ENCODE measurements at places on chromosomes 2 and 18. TPM values are rescaled to one million over a fixed set of nuclear protein-coding genes. Genes with fewer than 3 reads are reported as not detected.

DNA sequence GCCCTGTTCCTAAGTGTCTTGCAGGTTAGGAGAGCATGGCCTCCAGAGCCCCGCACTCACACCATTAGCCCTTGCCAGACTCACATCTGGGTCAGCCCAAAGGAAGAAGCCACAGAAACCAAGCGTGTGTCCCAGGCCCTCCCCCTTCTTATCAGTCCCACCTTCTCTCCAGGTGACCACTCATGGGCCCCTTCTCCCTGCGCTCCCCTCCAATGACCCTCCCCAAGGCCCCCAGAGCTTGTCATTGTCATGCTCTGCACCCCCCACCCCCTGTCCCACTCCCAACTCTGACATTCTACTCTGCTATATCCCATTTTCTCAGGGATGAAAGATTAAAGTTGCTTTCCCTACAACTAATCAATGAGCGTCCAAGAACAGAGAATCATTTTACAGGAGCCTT is 30.1 kb downstream of the CAPN14 start:
- H3K27me3 ChIP-seq, result peaks cover 6% of the 10 kb centered on the region
- no peak overlapping the region for H3K27ac ChIP-seq
- no peaks in the 10 kb centered on the region for H3K36me3 ChIP-seq

DNA sequence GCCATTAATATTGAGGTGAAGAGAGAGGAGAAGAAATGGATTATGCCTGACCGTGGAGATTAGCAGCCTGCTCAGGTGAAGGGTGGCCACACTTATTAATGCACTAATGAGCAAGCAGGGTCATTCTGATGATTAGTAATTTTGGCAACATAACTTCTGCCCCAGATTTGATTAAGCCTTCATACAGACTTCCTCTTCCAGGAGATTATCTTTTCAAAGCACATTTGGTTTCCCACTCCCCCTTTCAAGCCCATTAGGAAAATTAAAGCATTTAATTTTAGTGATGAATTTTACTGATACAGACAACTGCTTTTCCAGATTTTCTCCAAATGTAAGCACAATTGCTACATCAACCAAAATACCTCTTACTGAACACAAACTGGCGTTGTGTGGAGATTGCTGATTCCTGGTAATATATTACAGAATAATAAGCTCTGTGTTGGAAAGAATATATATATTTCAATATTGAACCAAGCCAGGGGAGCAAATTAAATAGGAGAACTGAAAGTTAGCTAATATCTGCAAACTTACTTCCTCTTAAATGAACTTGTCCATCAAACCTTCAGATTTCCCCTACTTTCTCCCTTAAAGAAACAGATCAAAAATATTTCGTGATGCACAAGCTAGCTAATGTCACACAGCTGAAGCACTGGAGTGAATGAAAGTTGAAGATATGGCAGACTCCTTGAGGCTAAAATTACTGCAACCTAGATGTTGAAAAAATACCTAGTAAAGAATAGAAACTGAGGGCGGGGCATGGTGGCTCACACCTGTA is 140.8 kb downstream of the FAM210A start:
- no peaks in the 10 kb centered on the region for H3K4me1 ChIP-seq
- no peaks in the 10 kb centered on the region for H3K27me3 ChIP-seq
- H3K4me3 ChIP-seq, result no peak overlapping the region
- H3K36me3 ChIP-seq, result no peaks in the 10 kb centered on the region

GRCh38 chr2:63658176-63658968 is 69.6 kb downstream of the MDH1 start:
- DNase-seq, result no peak
- no peaks in the 10 kb centered on the region for H3K36me3 ChIP-seq
- no peak overlapping the region for H3K27ac ChIP-seq
- H3K4me3 ChIP-seq, result no peak overlapping the region
- no peaks in the 10 kb centered on the region for H3K4me1 ChIP-seq

- H3K4me3 ChIP-seq, result no peak overlapping the region
- peaks cover 41% of the 10 kb centered on the region for H3K4me1 ChIP-seq
- H3K36me3 ChIP-seq, result no peaks in the 10 kb centered on the region
Observed at GRCh38 chr2:201953396-201953795, 80.3 kb upstream of the FZD7 start.

GRCh38 chr2:25620077-25620476 is 53.3 kb downstream of the DTNB start:
- H3K27ac ChIP-seq, result no peak overlapping the region
- no peak overlapping the region for H3K4me3 ChIP-seq
- H3K4me1 ChIP-seq, result peaks cover 6% of the 10 kb centered on the region
- DNase-seq, result no peak
- H3K27me3 ChIP-seq, result no peaks in the 10 kb centered on the region
- H3K36me3 ChIP-seq, result no peaks in the 10 kb centered on the region

DNA sequence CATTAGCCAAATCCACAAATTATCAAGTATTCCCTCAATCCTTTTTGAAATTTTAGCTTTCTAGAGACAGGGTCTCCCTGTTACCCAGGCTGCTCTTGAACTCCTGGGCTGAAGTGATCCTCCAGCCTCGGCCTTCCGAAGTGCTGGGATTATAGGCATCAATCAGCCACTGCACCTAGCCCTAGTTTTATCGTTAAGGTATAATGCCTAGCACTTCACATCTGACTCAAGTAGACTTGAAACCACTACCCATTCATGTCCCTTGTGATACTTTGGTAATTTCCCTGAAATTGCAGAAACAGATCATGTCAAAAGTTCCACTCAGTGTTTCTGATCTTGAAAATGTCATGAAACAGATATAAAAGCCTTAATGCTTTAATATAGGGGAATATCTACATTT is 26.3 kb downstream of the MEX3C start:
- H3K36me3 ChIP-seq, result peaks cover under 1% of the 10 kb centered on the region
- H3K4me3 ChIP-seq, result no peak overlapping the region
- no peak for DNase-seq
- H3K4me1 ChIP-seq, result no peaks in the 10 kb centered on the region
- no peaks in the 10 kb centered on the region for H3K27me3 ChIP-seq

DNA sequence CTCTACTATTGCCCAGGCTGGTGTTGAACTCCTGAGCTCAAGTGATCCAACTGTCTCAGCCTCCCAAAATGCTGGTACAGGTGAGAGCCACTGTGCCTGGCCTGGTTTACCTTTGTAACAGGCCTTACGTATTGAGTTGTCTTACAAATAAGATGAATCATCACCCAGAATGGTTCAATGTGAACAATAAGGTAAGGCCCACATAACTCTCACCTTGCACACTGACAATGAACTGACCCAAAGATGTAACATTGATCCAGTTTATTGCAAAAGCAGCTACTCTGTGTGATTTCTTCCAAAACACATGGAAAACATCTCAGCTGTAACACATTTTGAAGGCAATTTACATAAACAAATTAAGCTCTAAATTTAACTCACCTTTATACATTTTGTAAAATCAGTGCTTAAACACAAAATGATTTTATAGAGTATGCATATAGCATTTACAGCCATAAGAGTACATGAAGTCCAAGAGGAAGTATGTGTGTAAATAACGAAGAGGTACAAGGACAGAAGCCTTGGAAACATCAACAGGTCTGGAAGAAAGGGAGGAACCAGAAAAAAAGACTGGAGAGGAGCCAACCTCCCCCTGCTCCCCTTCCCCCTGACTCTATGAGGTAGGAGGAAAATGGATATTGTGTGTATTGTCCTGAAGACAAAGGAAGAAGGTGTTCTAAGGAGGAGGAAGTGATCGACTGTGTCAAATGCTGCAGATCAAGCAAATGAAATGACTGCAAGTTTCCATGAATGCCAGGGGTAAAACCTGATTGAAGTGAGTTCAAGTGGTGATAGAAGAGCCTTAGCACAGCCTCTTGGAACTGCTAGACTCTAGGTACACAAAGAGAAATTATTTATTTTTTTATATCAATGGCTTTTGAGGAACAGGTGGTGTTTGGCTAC is 5.6 kb upstream of the WDFY1 start:
- no peak overlapping the region for H3K27ac ChIP-seq
- H3K4me1 ChIP-seq, result no peaks in the 10 kb centered on the region
- no peak overlapping the region for H3K4me3 ChIP-seq
- H3K36me3 ChIP-seq, result no peaks in the 10 kb centered on the region

GRCh38 chr2:61353909-61354308 is 117.0 kb downstream of the USP34 start:
- no peak overlapping the region for H3K4me3 ChIP-seq
- DNase-seq, result no peak
- peaks cover 27% of the 10 kb centered on the region for H3K4me1 ChIP-seq
- no peak overlapping the region for H3K27ac ChIP-seq
- H3K27me3 ChIP-seq, result no peaks in the 10 kb centered on the region

DNA sequence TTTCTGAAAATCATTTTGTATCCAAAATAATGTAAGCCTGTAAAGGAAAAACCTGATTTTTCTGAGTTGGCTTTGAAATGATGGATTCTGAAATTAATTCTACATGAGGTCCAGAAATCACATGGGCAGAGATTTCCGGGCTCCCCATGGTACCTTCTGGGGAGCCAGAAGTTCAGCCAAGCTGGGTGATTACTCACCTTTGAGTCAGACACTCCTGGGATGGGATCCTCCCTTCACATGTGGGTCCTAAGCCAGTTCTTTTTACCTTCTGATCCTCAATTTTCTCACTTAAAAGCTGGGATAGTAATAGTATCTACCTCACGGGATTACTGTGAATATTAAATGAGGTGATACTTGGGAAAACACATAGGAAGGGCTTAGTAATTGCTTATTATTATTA is 179.8 kb upstream of the EPAS1 start:
- no peaks in the 10 kb centered on the region for H3K27me3 ChIP-seq
- no peaks in the 10 kb centered on the region for H3K36me3 ChIP-seq
- H3K4me1 ChIP-seq, result peaks cover 16% of the 10 kb centered on the region
- H3K27ac ChIP-seq, result no peak overlapping the region
- H3K4me3 ChIP-seq, result no peak overlapping the region

DNA sequence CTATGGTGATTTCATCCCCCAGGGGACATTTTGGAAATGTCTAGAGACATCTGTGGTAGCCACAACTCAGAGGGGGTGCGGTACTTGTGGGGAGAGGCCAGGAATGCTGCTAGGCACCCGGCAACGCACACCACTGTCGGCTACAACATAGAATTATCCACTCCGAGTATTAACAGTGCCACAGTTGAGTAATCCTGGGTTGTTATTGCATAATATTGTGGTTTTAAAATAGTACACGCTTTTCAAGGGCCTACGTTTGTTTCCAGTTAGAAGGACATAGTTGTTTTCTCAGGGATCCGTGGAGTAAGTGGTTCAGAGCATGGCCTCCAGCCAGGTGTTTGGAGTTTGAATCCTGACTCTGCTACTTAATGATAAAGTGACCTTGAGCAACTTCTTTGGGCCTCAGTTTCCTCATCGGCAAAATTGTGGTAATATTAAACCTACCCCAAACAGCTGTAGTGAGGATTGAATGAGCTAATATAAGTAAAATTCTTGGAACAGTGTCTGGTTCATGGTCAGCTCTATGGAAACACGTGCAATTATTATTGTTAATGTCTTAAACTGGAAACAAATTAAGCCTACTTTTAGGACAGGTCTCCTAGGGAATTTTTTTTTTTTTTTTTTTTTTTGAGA is 24.5 kb downstream of the CYP27A1 start:
- no peaks in the 10 kb centered on the region for H3K36me3 ChIP-seq
- peaks cover 52% of the 10 kb centered on the region for H3K4me1 ChIP-seq
- H3K27me3 ChIP-seq, result no peaks in the 10 kb centered on the region
- DNase-seq, result peak; percentile 78
- H3K4me3 ChIP-seq, result peak overlapping the region; percentile 32
- peak overlapping the region; percentile 89 for H3K27ac ChIP-seq

GRCh38 chr2:231612456-231613330 is 20.0 kb downstream of the TEX44 start:
- H3K27ac ChIP-seq, result peak overlapping the region; percentile 78
- H3K4me3 ChIP-seq, result peak overlapping the region; percentile 73
- no peaks in the 10 kb centered on the region for H3K36me3 ChIP-seq
- H3K27me3 ChIP-seq, result no peaks in the 10 kb centered on the region

- H3K27ac ChIP-seq, result no peak overlapping the region
- no peak overlapping the region for H3K4me3 ChIP-seq
- no peaks in the 10 kb centered on the region for H3K27me3 ChIP-seq
- H3K36me3 ChIP-seq, result no peaks in the 10 kb centered on the region
Observed at GRCh38 chr2:16871411-16871810, 205.8 kb upstream of the CYRIA start.

- no peaks in the 10 kb centered on the region for H3K27me3 ChIP-seq
- H3K36me3 ChIP-seq, result no peaks in the 10 kb centered on the region
- no peak for DNase-seq
- no peaks in the 10 kb centered on the region for H3K4me1 ChIP-seq
- H3K4me3 ChIP-seq, result no peak overlapping the region
Observed at GRCh38 chr18:61998957-61999356, 106.2 kb upstream of the RNF152 start.

DNA sequence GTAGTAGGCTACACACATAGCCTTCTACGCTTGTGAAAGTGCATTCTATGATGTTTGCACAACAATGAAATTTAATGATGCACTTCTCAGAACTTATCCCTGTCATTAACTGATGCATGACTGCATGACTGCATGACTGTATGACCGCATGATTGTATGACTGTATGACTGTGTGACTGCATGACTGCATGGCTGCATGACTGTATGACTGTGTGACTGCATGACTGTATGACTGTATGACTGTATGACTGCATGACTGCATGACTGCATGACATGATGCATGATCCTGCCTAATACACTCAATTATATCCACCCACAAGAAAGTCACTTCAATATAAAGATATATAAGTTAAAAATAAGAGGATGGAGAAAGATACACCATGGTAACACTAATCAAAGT is 365.4 kb upstream of the FSIP2 start:
- DNase-seq, result no peak
- H3K36me3 ChIP-seq, result no peaks in the 10 kb centered on the region
- no peak overlapping the region for H3K27ac ChIP-seq

- peaks cover 15% of the 10 kb centered on the region for H3K4me1 ChIP-seq
- peak; percentile 76 for DNase-seq
- H3K27ac ChIP-seq, result peak within 1 kb of the TSS; percentile 96
- H3K27me3 ChIP-seq, result no peaks in the 10 kb centered on the region
- no peaks in the 10 kb centered on the region for H3K36me3 ChIP-seq
Observed at GRCh38 chr18:12657684-12658425, at the start of gene SPIRE1. Gene SPIRE1 (minus strand): TSS chr18:12658107. CDS start chr18:12657866, 241 bp downstream.

Gene CCDC178
- total RNA-seq, result not detected

Gene TUBA4B
- not detected for total RNA-seq

Gene DUSP19
- total RNA-seq, result 1.2 TPM

Gene UGT1A10
- total RNA-seq, result not detected

Gene GCG
- not detected for total RNA-seq

Gene RAX
- not detected for total RNA-seq

Gene ERICH2
- total RNA-seq, result 0.64 TPM

Gene AQP12B
- total RNA-seq, result not detected

Gene CNGA3
- total RNA-seq, result not detected

Gene LONRF2
- total RNA-seq, result 11.5 TPM

Gene IL1RL1
- 2.9 TPM for total RNA-seq

Gene GALNT14
- 0.54 TPM for total RNA-seq

Data from psoas muscle (tissue), 8 donors.